ENCODE measurements at places on chromosomes 3 and 15.

GRCh38 chr3:38649500-38650247, at the start of gene SCN5A:
Gene SCN5A (minus strand): TSS chr3:38649687. CDS start chr3:38633307, 16,380 bp downstream.
- peak; percentile 63 for DNase-seq

DNA sequence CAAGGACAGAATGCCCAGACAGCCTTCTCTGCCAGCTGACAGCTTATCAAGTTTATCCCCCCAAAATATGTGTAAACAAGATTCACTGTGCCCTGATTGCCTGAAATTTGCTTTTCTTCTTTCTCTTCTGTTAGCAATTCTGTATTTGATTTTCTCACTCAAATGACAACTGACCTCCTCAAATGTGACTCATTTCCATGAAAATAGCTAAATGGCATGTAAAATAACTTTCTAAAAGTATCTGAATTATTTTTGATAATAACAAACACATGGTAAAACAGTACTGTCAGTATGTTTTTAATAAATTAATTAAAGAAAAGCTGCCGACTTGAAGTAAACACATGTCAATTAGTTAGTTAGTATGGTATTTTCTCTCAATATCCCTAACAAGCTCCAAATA, 202.3 kb upstream of the STAC start:
- DNase-seq: no peak

DNA sequence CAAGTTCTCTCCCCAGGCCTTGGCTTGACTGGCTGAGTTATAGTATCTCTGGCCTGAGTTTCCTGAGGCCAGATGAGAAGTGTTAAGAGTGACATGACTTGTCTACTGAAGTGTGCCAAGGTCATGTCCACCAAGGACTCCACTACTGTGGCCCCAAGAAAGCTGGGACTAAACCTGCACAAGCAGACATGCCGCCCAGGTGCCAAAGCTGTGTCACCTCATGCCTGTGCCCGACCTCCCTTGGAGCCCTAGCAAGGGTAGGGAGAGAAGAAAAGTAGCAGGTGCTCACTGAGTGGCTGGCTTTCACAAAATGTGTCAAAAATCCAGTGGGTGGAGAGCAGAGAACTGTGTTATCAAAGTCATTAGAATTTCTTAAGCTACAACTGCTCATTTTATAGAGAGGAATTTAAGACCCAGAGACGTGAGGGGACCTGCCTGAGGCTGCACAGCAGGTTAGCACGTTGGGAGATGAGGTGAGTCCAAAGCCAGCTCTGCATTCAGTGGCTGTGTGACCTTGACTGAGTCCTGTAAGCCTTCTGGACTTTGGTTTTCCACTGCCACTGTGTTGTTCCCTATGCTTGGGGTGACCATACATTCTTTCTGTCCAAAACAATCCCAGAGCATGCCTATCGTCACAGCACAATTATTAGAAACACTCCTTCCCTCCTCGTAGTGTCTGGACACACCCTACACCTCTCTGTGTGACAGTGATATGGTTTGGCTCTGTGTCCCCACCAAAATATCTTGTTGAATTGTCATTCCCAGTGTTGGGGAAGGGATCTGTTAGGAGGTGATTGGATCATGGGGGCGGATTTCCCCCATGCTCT, 5.0 kb upstream of the LYSMD4 start:
- DNase-seq: peak; percentile 75

- no peak for DNase-seq
Observed at GRCh38 chr3:173938159-173938558, 540.6 kb downstream of the NLGN1 start.

DNA sequence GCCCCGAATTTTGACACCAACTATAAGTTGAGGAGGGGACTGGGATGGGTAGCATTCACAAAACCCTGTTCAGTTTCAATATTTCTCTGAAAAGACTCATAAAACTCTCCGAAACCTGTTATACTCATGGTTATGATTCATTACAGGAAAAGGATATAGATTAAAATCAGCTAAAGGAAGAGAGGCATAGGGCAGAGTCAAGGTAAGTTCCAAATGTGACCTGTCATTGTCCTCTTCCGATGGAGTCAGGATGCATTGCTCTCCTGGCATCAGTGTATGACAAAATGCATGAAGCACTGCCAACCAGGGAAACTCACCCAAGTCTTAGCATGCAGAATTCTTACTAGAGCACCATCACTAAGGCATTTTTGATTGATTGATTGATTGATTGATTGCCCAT, 525.0 kb upstream of the NAALADL2 start:
- DNase-seq: no peak

All from hematopoietic multipotent progenitor cell treated with erythropoietin and hydrocortisone succinate and interleukin-3 and kit ligand, for 6 days (in vitro differentiated cells).